ENCODE measurements at places on chromosomes 12 and 14. TPM values are rescaled to one million over a fixed set of nuclear protein-coding genes. Genes with fewer than 3 reads are reported as not detected.

ENDOU gene
- total RNA-seq, result 0.29 TPM

SLC17A8 gene
- total RNA-seq, result not detected

GRCh38 chr12:51687177-51687576 lies 96.1 kb downstream of the SCN8A start:
- H3K27me3 ChIP-seq, result no peaks in the 10 kb centered on the region
- no peaks in the 10 kb centered on the region for H3K4me1 ChIP-seq
- H3K27ac ChIP-seq, result no peak overlapping the region
- H3K36me3 ChIP-seq, result no peaks in the 10 kb centered on the region
- DNase-seq, result no peak

NCOR2 gene
- 248 TPM for total RNA-seq

CCDC60 gene
- not detected for total RNA-seq
